ENCODE measurements at places on chromosomes 4 and X.

- no peak for DNase-seq
Measured at GRCh38 chr4:182089326-182089725, 153.9 kb upstream of the TENM3 start.

- no peak for DNase-seq
Measured at GRCh38 chrX:68651110-68651509, 3.6 kb downstream of the STARD8 start.

- no peak for DNase-seq
Measured at GRCh38 chrX:111671668-111672067, 9.3 kb upstream of the ALG13 start.

GRCh38 chrX:51395810-51396728 is 63.4 kb downstream of the NUDT10 start:
- peak; percentile 59 for DNase-seq

DNA sequence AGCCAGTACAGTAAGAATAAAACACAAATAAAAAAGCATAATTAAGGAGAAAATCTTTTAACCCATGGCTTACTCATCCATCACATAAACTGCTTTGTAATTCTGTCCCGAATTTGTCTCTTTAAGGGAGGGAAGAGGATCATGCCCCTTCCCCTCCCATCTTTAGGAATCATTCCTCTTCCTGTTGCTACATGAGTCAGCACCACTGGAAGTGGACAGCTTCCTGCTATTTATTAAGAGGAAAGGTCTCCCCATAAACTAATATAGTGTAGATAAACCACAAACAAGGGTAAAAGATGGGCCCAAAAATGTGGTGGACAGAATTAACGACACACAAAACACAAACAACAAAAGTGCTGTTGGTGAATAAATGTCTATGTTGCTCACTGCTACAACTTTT is 75.8 kb downstream of the PPP3CA start:
- DNase-seq: no peak

GRCh38 chrX:35728481-35728880 is 69.7 kb upstream of the MAGEB16 start:
- DNase-seq: no peak

GRCh38 chrX:49040376-49040955 is 2.7 kb downstream of the TFE3 start:
- no peak for DNase-seq

- DNase-seq: no peak
Measured at GRCh38 chrX:114619874-114620273, 36.0 kb downstream of the HTR2C start.

- no peak for DNase-seq
Measured at GRCh38 chrX:51759055-51759839, 16.0 kb downstream of the GSPT2 start.

DNA sequence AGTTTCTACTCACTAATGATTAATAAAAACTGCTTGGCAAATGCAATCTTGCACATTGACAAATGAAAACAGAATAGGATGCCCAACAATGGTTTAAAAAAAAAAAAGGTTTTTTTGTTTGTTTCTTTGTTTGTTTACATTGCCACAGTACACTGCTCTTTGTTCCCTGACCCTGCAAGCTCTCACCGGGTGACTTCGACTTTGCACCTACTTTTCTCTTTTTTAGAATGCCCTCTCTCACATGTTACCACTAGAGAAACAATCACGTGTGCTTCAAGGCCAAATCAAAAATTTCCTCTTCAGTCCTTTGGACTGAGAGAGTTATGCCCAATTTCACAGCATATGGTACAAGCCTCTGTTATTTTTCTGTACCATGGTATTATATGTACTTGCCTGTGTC is 101.5 kb downstream of the DMD start:
- no peak for DNase-seq

DNA sequence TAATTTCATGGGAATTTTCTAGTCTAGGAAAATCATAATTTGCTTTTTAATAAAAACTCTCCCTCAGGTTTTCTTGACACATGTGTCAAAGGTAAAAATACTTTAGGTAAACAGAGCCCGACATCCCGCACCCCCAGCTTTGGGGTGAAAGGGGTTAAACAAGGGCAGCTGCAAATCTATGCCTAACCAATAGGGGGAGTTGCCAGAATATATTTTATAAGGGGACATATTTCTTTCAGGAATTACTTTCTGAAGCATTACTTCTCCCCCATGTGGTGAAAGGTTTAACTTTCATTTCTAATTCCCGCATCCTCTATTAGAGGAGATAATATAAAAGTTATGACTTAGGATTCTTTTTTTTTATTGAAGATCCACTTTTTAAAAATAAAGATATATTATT is 53.9 kb upstream of the HEPH start:
- DNase-seq: no peak

- no peak for DNase-seq
Measured at GRCh38 chrX:101931136-101931487, 715 bp downstream of the ZMAT1 start.

DNA sequence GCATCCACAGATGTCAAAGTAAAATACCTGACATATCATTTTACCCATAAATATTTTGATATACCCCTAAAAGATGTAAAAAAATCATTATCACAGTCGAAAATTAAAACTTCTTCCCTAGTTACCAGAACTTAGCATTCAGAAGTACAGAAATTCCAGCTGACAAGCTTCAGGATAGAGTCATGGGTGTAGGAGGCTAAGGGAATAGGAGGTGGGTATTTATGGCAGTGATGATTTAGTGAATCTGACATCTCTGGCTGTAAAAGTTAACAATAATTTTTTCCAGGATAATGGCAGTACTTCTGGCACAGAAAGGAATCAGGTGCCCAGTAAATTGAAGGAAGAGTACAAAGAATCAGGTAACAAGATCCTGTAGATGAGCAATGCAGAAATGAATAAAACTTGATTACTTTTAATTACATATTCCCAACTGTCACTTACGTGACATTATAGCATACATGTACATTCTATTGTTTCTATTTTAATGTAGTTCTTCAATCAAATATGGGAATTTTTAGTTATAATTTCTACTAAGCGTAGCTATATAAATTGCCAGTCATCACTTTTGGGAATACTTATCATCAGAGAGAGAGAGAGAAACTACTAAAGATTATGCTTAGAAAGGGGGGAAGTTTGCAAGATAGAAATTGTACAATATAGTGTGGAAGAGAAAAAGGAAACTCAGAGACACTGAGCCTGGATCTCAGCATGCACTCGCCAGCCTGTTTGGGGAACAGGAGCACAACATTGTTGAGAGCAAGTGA is 143.4 kb downstream of the TMEM144 start:
- no peak for DNase-seq

- DNase-seq: no peak
Measured at GRCh38 chr4:105674011-105674410, 34.5 kb downstream of the INTS12 start.

GRCh38 chr4:156949373-156949814 is 22.2 kb downstream of the PDGFC start:
- no peak for DNase-seq

DNA sequence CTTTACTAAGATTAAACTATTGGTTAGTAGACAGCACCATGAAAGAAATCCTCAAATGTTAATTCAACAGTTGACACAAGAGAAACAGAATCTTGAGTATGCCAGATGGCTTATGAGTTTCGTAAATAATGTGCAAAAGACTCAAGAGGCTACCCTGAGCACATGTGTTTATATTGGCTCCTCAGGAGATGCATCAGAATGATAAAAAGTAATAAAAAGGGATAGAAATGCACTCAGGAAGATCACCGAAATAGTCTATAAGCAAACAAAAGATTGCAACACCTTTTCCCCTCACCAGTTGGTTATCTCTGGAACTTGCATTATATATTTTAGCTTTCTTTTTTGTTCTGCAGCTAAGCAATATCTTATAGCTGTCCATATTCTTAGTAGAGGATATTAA is 84.4 kb downstream of the SCFD2 start:
- no peak for DNase-seq

- no peak for DNase-seq
Measured at GRCh38 chr4:67109276-67109675, 436.0 kb downstream of the CENPC start.

GRCh38 chr4:8355306-8355705 is 85.2 kb downstream of the ACOX3 start:
- no peak for DNase-seq

DNA sequence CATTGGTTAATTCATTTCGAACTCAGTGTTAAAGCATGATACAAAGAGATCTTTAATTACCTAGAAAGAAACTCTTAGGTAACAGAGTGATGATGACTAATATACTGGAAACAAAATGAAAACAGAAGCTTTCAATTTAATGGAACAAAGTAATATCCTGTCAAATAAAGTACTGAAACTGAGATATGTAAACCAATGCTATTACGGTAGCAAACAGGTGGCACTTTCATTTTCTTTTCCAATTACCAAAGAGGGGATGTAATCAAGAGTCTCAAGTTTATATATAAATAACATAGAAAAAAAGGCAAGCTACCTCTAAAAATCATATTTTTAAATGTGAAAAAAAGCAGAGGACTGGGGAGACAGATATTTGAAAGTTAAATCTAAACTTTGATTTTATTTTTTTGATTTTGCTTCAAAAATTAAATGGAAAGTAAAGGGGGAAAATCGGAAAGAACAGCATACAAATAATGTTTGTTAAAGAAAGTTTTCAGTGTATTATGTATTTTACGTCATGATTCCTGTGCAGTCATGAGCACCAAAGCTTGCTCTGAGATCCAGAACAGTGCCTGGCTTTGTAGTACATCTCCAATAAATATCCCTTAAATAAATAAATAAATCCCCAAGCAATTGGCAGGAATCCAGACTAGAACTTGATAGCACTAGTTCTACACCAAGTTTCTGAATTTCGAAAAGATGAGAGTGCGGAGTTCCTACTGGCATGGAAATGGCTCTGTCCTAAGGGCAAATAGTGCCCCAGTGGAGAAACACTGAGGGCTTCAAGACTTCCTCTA is 25.0 kb upstream of the RAPGEF2 start:
- DNase-seq: no peak

DNA sequence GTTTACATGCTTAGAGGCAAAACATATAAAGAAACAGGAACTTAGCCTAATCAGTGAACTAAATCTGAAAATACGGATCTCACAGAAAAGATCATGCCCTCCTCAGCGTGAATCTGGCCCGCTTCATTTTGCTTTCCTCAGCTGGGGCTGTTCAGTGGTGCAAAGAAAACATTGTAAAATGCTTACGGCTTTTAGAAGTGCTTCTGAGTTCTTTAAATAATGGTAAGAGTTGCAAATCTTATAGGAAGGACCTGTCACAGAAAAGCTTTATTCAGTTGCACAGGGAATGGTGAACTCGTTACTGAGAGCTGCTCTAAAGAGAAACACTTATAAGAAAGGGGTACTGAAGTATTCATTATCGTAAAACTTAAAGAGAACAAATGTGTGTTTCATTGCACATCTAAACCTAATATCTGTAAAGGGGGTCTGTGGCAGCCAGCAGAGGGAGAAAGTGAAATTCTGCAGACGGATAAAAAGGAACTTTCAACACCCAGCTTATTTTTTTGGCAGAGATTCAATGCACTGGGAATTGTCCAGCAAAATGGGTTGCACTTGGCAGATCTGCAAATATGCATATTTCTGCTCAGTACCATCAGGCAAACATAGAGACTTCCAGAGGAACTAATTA is 139.2 kb upstream of the ANK2 start:
- DNase-seq: no peak

GRCh38 chrX:25872786-25873185 is 265.4 kb upstream of the MAGEB18 start:
- no peak for DNase-seq

DNA sequence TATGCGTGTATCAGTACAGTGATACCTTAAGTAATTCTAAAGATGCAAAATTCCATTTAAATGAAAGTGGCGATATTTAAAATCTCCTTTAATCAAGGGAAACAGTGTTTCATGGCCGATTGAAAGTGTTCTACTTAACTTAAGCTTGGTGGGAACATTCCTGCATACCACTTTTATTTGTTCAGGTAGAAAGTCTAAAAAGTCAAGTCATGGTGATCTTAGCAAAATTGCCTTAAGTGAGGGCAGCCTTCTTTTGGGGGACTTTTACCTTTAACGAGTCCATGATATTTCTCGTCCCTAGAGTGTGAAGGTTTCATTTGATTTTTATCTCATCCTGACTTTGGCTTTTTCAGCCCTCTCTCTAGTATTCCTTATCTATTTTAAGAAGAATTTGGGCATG is 149.2 kb downstream of the KDM6A start:
- no peak for DNase-seq

- peak; percentile 68 for DNase-seq
Measured at GRCh38 chr4:38160487-38161207, 200.4 kb downstream of the PTTG2 start.

GRCh38 chrX:67619253-67619652 is 75.4 kb downstream of the AR start:
- DNase-seq: no peak

DNA sequence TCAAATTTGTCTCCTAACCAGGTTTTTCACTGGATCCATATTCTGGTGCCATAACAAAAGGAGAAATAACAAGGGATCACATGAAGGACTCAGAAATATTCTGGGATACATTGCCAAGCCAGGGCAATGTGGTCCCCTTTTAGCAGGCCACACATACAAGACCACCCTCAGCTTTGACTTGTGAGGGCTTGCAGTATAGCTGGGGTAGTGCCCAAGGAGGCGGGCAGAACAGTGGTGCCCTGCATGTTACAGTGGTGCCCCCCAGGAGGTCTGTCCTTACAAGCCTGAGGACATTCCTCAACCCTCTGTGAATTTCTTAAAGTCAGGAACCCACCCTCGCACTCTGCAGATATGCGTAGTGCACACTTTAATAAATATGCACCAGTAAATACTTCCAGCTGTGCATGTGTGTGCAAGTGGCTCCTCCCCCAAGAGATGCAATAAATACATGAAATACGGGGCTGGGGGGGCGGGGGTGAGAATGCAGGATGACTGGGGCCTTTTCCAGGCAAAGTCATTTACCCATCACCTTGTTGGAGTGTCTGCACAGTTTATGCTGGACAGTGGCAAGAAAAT is 34.4 kb upstream of the TBL1X start:
- DNase-seq: no peak

DNA sequence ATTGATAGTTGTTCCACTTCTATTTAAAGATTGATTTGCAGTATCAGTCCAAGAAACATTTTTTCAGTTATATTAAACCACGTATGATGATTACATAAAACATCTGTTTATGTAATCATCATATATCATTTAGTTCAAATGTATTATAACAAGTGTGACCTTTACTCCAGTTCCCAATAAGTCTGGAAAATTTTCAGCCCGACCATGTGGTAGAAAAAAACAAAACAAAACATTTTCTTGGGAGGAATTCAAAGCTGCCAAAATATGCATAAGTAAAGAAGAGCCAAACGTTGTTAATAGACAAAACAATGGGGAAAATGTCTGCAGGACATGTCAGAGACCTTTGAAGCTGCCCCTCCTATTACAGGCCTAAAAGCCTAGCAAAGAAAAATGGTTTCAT is 709.1 kb downstream of the FAT4 start:
- no peak for DNase-seq

DNA sequence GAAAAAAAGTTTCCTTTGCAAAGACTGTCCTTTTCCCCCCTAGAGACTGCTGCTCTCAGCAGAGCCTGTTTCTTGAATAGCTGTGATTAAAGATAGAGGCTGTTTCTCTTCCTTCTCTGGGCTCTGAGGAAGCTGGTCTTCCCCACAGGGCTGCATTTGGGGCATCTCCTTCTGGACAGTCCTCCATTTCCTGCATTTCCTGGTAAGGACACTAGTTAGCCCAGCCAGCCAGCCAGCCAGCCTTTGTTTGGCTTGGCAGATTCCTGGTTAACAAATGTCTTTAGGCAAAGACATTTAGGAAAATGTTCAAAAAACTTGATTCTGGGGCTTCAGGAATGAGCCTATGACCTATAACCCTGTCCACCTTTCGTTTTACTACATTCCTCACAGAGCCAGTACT is 34.0 kb upstream of the PLAC1 start:
- no peak for DNase-seq

- DNase-seq: no peak
Measured at GRCh38 chrX:16469870-16470269, 180.1 kb upstream of the S100G start.
